WERI-Rb-1 (cell line): ENCODE measurements at places on chromosomes 2 and 18.

- DNase-seq, result no peak
These were observed 51.0 kb upstream of the GLS start for GRCh38 chr2:190829642-190830041.

DNA sequence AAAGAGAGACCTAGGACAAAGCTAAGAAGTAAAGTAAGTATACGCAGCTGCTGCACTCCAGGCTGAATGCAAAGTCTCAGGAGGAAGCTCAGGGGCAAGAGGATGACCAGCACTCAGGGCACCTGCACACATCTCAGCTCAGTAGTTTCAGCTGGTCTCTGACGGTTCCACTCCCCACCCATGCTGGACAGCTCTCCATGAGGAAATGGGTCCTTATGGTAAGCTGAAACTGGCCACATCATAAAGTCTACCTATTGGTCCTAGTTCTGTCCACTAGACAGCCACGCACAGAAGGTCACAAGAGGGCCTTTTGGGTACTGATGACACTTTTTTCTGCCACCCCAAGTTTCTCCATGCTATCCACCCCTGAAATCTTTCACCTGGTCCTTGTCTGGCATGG, 215.3 kb downstream of the TTC32 start:
- no peak for DNase-seq

DNA sequence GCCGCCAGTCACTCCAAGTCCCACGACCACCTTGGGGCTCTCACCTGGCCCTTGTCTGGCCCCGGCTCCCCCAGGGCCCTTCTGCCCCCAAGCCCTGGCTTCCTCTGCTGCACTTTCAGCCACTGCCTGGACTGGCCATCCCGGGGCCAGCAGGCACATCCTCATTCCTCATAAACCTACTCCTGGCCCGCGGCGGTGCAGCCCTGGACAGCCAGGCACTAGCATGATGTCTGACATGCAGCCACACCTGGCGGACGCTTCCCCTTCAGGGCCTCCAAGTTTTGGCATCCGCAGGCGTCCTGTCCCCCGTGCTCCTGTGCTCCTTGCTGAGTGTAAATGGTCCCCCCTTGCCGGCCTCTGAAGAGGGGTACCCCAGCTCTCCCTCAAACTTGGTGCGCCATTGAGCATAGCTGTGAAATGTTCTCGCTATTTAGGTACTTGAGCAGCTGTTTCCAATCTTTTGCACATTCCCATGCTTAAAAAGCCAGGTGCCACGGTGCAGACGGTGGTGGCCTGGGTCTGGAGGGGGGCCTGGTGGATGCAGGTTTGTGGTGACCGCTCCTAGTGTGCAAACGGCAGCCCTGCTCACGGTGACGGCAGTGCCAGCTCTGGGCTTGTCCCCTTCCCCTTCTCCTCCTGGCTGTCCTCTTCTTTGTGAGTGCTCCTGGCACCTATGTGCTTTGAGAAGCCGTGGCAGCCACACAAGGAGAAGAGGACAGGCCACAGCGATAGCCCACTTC, 123.8 kb downstream of the MBP start:
- no peak for DNase-seq

GRCh38 chr2:37375741-37376288, 31.4 kb downstream of the QPCT start:
- no peak for DNase-seq

- no peak for DNase-seq
These were observed 173.8 kb upstream of the TMEM200C start for GRCh38 chr18:6069103-6069502.

- DNase-seq, result no peak
These were observed 1433.2 kb upstream of the TMEFF2 start for GRCh38 chr2:193627927-193628272.

DNA sequence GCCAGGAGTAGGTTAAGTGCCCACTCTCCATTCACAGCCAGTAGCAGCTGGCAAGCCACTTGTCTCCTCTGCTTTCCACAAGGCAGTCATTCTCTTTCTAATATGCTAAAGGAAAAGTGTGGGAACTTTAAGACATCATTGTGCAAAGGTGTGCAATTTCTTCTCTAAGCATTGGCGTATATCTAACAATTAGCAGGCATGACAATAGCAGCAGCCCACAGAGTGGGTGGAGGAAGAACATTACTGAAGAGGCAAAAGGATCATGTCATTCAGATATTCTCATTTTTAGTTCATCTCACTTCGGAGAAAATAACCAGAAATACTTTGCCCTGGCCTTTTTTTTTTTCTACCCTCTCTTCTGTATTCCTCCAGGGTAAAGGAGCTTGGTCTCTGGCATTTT, 177.6 kb downstream of the DNAH7 start:
- no peak for DNase-seq

DNA sequence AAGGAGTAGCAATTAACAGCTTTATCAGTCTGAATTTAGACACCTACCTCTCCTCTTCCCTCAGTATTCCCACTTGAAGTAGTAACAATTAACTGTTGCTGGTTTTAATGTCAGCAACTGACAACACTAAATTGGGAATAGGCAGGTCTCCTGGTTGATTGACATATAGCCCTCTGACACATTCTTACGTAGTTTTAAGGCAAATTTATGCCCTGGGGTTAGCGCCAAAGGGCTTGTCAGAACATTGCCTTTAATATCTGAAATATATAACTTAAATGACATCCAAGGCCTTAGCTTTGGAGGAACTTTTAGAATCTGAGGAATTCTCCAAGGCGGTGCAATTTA, 7.4 kb downstream of the ASXL3 start:
- DNase-seq, result no peak

GRCh38 chr2:64504774-64505720, 19.1 kb upstream of the AFTPH start:
- DNase-seq, result no peak

- DNase-seq, result no peak
These were observed 48.7 kb downstream of the RMDN2 start for GRCh38 chr2:37973615-37974353.

DNA sequence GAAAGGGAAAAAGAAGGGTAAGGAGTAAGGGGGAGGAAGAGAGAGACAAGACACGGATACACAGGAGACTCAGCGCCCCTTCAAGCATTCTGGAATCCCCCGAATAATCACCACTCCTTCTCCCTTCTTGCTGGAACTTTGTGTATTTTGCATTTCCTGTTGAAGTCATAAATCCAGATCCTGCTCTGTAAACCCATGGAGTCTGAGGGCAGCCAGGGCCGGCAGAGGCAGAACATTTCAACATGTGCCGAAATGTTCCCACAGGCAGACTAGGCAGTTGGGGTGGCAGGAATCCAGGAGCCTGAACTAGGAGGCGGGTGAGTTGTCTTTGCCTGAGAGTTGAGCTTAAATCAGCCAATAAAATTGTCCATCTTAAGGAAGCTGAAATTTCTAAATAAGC, 193.1 kb downstream of the SH3RF3 start:
- DNase-seq, result no peak

DNA sequence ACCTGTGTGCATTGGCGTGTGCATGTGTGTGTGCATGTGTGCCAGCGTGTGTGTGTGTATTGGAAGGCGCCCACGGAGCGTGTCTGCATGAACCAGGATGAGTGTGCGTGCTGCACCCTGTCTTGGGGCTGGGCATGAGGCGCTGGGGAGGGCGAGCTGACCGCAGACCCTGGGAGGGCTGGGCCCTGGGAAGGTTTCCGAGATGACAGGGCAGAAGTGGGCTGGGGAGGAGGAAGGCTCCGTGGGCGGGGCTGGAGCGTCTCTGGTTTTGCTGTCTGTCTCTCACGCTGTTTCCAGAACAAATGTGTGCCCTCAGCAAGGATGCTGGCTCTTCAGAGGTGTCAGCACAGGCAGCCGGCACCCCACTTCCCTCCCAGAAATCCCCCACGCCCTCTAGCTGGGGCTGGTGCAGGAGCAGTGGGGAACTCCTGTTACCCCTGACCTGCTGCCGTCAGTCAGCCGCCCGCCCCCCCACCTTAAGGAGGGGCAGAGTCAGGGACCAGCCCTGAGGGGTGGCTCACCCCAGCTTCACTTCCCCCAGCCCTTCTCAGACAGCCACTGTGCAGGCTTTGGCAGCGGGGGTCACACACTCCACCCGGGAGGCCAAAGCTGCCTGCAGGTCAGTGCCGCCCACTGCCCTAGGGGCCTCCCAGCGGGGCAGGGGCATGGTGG, at the start of gene GPR35:
Gene GPR35, plus strand, starts transcription at position 531 of the 672 bp plus-strand sequence. CDS start 4,473 bp downstream, outside the sequence.
- peak; percentile 3 for DNase-seq

DNA sequence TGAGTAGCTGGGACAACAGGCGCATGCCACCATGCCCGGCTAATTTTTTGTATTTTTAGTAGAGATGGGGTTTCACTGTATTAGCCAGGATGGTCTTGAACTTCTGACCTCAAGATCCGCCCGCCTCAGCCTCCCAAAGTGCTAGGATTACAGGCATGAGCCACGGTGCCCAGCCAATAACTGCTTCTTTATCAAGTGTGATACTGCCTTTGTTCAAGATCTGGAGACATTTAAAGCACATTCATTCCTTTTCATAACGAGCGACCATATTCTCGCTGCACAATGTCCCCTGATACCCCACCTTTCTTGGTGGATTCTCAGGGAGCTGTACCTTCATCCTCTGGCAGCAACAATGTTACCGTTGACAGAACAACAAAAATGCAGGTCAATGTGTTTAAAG, 75.4 kb downstream of the PIEZO2 start:
- DNase-seq, result no peak

DNA sequence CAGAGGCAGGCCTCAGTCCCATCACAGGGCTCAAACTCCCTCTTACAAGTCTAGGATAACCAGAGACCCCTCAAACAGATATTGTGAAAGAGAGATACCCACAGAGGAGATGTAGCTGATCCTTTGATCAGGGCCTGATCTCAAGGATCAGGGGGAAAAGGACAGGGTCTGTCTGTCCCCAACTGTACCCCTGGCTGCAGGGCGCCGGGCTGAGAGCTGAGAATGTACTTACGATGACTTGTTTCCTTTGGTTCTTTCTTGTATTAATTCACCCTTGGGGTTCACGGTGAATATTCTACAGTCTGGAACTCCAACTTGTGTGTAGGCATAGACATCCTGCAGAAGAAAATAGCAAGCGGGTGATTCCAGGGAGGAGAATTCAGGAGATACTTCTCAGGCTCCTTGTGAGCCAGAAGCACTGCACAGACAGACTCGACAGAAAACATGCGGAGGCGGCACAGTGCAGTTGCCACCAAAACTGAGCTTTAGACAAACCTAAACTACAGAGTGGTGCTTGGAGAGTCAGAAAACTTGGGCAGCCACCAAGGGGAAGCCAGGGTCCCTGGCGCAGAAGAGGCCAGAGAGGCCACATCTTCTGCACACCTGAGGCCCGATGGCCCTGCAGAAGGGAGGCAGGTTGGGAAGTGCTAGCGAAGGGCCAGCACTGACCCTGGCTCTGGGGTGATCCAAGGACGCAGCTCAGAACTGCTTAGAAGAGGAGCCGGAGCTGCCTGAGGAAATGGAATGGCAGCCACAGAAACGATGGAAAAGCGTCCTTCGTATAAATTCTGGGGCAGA, 73.9 kb downstream of the EMILIN2 start:
- no peak for DNase-seq

DNA sequence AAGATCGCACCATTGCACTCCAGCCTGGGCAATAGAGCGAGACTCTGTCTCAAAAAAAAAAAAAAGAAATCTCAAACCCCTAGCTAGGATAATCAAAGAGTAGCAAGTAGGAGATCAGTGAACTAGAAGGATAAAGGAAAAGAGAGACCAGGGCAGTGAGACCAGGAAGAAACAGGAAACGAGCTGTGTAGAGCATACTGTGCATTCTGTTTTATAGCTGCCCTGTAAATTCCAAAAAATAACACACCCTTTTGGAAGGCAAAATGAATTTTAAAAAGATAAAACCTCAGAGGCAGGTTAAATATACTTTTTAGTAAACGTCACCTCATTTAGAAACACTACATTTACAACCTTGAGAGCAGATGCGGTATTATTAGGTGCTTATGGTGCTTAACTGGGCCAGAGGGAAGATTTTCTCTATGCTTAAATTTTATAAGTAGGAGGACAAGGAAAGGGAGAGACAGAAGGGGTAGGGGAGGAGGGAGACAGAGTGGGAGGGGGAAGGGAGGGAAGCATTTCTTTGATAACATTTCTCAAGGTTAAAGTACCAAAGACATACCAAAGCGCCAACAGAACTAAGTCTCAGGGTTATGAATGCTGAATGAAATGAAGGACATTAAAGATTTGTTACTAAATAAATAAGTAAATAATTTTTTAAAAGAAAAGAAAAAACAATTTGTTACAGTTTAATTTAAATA, 30.1 kb downstream of the FEZ2 start:
- DNase-seq, result peak; percentile 29

- DNase-seq, result no peak
These were observed 179.4 kb downstream of the ANTXR1 start for GRCh38 chr2:69192176-69192945.

GRCh38 chr2:40751981-40752380, 300.1 kb upstream of the SLC8A1 start:
- no peak for DNase-seq

- no peak for DNase-seq
These were observed 161.2 kb upstream of the XIRP2 start for GRCh38 chr2:166727095-166727494.

DNA sequence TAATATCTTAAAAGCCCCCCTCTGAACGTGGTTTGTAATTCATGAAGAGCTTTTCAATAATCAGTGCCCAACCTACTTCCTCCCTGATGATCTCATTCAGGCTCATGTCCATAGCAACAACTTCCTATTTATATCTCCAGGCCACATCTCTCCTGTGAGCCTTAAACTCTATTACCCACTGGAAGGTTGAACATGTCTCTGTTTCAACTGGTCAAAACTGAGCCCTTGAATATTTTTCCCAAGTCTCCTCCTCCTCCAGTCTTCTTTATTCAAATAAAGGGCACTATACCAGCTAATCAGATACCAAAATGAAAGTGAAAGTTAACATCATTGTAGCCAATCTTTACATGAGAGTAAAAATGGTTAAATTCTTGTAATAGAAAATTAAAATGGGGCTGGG, 63.7 kb upstream of the ITGA4 start:
- DNase-seq, result no peak

GRCh38 chr2:33595385-33595784, 3.7 kb downstream of the FAM98A start:
- DNase-seq, result no peak

DNA sequence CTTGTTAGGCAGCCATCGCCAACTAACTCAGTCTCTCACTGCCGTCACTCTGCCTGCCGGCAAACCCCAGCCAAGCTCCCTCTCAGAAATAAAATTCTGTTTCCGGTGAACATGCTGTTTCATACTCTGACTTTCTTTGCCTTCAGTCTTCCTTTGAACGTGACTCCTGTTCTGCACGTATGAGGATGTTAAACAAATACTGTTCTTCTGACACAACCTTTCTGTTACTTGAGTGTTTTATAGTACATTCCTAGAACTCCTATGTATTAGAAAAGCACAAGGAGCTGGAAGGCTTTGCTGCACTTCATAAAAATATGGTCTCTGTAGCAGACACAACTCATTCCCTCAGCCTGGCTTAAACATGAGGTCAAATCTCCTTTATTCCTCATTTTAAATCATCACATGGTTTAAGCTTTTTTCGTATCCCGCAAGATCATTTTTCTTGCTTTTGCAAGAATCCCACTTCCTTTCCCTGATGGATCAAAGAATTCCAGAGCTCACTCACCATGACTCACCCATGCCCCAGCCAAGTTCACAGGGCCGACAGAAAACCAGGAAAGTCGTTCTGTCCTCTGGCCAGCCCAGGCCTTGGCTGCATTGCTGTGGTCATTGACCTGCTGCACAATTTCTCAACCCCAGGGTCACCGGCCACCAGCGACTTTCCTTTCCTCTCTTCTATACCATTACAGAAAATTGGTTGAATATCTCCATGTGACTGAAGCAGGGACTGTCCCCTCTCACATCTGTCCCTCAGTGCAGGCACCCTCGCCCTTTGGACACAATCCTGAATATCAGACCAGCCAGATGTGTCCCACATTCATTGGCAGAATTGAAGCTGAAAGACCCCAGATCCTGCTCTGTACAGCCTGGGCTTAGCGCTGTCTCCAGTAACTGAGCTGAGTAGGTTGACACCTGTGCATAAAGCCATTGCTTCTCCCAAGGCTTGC, 183.1 kb upstream of the ARL4C start:
- DNase-seq, result no peak

GRCh38 chr18:24231773-24232735, 93.2 kb downstream of the CABYR start:
- DNase-seq, result no peak
